ENCODE measurements at places on chromosomes 5 and 9. TPM values are rescaled to one million over a fixed set of nuclear protein-coding genes. Genes with fewer than 3 reads are reported as not detected.

PMPCA gene
- total RNA-seq, result 88.4 TPM

IFNA2 gene
- not detected for total RNA-seq

CXXC5 gene
- total RNA-seq, result 33.0 TPM

- DNase-seq, result no peak
Observed at GRCh38 chr5:90301248-90301647, 108.3 kb downstream of the CETN3 start.

- no peak for DNase-seq
Observed at GRCh38 chr5:3024126-3024525, 272.6 kb upstream of the IRX2 start.

- DNase-seq, result no peak
Observed at GRCh38 chr9:99626426-99626825, 195.3 kb upstream of the NR4A3 start.

DNA sequence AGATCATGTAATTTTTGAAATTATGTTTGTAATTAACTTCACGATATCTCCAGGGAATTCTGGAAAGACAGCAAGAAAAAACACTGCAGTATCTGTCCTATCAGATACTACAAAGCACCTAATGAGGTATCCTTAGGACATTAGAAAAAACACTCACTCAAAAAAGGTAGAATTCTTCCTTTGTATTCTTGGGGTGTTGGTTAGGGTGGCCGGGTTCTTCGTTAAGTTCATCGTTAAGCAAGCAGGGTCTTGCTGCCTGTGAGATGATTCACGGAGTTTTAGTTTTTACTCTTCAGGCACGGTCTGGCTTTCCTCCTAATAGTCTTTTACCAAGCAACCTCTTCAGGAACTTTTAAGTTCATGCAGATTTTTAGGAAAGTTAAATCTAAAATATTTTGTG is 91.4 kb upstream of the IRX4 start:
- no peak for DNase-seq

DNA sequence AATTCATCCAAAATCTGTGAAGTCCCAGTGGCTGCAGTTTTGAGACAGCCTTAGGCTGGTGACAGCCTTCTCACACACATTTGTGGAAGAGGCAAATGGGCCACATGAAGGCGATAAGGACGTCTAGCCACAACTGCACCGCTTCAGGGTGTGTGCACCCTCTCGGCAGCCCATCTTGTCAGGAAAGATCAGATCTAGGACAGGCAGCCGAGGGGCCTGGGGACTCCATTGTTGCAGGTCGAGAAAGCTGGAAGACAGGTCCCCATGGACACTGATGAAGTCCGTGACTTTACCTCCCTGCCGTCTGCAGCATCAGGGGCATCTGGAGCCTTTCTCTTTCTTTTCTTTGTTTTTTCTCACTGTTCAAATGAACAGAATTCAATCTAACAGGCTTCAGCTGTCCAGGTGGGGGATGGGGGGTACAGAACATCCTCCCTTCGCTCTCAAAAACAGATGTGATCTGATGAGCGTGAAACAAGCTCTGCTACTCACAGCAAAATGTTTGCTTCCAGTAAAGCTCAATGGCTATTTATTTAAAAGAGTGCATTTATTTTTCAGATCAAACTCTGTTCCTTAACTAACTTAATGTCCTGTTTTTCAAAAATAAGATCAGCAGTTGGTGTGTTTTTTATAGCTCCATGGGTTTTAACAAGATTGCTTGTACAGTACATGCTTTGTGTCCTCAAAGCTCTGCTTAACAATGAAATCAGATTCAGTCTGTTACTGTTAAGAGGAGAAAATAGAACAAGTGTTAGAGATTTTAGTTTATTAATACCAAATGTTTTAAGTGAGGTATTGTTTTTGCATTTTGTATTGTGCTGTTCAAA is 111.8 kb upstream of the OTULINL start:
- DNase-seq, result no peak

- DNase-seq, result no peak
Observed at GRCh38 chr9:76206821-76207220, 187.4 kb downstream of the RFK start.

Data from HepG2 (cell line).